Stimulated activated CD4-positive, alpha-beta T cell treated with anti-CD3 and anti-CD28 coated beads, Interleukin-4, amount 100 ng/mL, for 4 hours (primary cell): ENCODE measurements at places on chromosomes 2 and 18.

- DNase-seq = no peak
Observed at GRCh38 chr18:44149706-44150105, 531.0 kb upstream of the SETBP1 start.

DNA sequence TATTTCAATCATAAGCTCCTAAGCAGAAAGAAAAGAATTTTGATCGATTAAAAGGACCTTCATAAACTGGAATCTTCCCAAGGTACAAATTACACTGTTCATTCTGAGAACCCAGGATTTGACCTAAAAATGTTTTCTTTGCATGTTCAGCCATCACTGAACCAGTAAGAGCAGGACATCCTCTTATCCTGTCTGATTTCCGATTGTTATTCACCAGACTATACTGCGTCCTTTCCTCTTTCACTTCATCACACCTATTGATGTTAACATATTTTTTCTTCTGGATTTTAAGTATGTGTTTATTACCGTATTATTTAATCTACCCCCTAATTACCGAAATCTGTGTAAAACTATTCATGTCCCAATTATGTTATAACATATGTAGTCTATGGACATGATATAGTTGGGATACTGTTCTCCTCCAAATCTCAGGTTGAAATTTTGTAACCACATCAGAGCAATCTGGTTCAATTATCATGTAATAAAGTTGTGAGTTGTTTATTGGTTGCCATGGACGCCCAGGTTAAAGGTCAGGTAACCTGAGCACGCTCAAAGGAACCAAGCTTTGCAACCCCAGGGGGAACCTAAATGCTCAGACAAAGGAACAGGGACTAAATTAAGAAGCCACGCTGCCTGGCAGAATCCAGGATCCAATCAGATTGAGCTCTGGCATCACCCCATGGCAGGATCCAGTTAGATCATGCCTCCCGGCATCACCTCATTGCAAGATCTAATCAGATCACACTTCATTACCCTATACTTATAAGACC lies 11.6 kb upstream of the TBC1D8 start:
- DNase-seq = no peak

DNA sequence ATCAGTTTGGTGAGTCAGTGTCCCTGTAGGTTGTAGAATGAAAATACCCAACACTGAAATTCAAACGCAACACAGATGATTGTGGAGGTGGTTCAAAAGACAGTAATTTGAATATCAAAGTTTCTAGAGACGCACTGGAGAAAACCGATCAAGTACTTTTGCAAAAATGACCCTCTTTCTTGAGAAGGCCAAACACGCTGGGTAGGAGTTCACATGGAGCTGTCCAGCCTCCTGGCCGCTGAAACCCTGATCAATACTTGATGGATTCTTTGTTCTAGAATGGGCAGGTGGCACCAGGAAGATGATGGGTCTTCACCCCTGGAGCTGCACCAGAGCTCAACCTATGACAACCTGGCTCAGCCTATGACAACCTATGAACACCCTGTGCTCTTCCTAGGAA lies 39.7 kb upstream of the UBE2F start:
- no peak for DNase-seq

- no peak for DNase-seq
Observed at GRCh38 chr2:24228470-24228869, 53.6 kb downstream of the FAM228A start.

GRCh38 chr2:8119782-8120505 lies 561.9 kb upstream of the ID2 start:
- no peak for DNase-seq

DNA sequence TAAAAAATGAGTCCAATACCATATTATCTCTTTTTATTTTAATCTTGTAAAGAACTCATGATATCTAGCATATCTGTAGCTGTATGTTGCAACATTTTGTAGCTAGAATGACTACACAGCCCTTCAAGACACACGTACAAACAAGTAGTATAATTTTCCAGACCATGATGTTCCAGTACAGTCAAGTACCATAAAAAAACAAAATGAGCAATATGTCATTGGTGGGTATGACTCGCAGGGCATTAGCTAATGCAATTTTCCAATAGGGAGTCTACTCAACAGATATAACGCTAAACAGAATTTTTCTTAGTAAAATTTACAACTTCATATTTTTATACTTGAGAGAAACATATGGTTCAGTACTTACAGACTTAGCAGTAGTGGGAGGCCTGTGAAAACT lies 53.6 kb upstream of the UGP2 start:
- DNase-seq = no peak

DNA sequence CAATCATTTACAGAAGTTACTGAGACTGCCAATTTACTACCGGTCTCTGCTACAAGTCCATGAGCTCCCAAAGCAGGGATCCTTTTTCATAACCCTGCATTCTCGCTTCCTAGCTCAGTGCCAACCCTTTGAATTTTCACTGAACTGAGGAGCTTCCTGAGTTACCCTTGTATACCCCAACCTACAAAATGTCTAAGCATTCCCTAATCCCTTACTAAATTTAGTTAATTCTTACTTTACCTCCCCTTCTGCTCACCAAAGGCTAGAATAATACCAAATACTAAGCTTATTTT lies 9.6 kb downstream of the MAT2A start:
- no peak for DNase-seq

GRCh38 chr2:102508863-102509262 lies 35.8 kb downstream of the SLC9A4 start:
- DNase-seq = no peak

DNA sequence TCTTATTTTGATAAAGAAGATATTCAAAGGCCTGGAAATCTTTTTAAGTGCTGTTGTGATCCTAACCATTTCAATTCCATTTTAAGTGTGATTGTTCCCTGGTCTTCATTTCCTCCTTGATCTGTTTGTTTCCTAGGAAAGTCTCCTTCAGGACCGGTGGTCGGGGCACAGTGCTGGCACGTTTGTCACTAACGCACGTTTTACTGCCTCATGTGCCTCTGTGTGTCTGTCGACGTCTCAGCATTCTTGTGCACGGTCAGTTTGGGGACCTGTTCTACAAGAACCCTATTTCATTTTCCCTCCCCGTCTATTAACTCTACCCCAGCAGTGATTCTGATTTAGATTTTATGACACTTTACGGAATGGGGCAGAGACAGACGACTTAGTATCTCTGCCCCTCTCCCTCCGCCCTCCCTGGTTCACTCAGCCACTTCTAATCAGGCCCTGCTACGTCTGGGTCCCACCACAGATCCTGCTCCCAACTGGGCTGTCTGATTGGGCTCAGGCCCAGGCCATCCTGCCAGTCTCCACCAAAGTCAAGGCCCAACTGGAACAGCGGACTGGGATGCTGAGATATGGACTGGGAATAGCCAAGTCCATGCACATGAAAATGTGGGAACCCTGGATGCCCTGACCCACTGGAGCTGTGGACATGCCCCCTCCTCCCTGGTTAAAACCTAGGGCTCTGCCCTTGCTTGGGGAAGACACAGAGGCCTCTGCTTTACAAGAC lies 95.6 kb downstream of the TWIST2 start:
- DNase-seq = no peak

GRCh38 chr18:75638776-75639471 lies 211.4 kb upstream of the SMIM21 start:
- DNase-seq = no peak

DNA sequence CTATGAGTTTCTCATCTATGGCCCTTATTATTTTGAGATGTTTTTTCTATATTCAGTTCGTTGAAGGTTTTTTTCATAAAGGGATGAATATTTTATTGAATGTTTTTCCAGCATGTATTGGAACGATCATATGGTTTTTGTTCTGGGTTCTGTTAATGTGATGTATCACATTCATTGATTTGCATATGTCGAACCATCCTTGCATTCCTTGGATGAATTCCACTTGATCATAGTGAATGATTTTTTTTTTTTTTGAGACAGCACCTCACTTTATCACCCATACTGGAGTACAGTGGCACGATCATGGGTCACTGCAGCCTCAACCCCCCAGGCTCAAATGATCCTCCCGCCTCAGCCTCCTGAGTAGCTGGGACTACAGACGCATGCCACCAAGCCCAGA lies 5.5 kb upstream of the NEMP2 start:
- no peak for DNase-seq

- DNase-seq = no peak
Observed at GRCh38 chr2:59080451-59081181, 839.5 kb upstream of the FANCL start.

DNA sequence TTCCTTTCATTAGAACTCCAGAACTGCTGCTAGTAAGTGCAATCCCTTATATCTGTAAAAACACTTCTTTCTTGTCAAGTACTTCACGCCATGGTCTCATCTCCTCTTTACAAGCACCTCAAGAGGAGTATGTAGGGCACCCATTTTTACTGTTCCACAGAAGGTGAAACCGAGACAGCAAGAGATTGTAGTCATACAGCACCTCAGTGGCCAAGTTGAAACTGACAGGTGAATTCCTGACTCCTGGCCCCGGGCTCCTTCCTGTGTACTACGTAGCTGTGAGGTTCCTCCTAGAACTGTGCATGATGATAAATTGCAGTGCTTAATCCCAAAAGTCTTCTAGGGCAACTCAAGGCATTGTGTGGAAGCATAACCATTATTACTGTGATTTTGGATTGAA lies 131.5 kb upstream of the MEIS1 start:
- no peak for DNase-seq

GRCh38 chr2:58427572-58428095 lies 186.5 kb upstream of the FANCL start:
- DNase-seq = no peak

DNA sequence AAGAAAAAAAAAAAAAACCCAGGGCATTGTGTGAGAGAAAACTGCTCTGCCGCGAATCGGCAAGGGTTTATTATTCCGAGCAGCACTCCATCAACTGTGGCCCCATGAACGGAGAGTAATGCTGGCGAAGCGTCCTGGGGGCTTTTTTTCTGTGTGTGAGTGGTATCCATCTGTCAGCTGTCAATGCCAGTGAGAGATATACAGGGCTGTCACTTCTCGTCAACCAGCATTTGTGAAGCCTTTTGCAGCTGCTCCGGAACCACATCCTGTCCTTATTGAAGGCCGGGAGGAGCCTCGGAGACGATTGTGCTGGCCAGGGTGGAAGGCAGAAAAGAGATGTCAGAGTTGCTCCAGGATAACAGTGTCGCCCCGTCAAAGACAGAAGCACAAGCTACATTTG lies 356.9 kb upstream of the SMIM21 start:
- DNase-seq = no peak

DNA sequence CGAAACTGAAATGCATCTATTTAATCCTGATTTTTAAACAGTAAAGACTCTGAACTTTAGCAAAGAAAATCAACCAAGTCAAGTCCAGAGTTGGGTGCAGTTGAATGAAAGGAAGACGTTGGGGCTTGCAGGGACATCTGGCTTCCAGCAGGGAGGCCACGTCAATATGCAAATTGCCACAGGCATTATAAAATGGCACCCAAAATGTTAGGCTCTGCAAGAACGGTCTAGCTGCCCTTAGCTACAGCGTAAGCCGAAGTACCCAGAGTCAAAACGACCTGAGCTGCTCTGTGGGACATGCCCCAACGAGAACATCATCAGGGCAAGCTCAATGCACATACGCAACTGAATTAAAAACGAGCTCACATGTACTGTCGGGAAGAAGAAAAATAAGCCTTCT lies 30.7 kb downstream of the DOCK10 start:
- DNase-seq = no peak

DNA sequence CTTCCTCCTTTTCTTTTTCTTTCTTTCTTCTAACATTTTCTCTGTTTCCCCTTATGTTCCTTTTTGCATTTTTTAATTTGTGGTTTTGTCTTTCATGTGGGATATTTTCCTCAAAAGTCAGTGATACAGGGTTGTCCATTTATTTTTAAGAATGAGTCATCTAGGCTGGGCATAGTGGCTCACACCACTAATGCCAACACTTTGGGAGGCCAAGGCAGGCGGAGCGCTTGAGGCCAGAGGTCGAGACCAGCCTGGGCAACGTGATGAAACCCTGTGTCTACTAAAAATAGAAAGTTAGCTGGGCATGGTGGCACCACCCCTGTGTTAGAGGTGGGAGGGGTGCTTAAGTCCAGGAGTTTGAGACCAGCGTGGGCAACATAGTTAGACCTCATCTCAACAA lies 35.8 kb downstream of the KATNAL2 start:
- no peak for DNase-seq

GRCh38 chr18:27717250-27717649 lies 459.7 kb downstream of the CDH2 start:
- no peak for DNase-seq

DNA sequence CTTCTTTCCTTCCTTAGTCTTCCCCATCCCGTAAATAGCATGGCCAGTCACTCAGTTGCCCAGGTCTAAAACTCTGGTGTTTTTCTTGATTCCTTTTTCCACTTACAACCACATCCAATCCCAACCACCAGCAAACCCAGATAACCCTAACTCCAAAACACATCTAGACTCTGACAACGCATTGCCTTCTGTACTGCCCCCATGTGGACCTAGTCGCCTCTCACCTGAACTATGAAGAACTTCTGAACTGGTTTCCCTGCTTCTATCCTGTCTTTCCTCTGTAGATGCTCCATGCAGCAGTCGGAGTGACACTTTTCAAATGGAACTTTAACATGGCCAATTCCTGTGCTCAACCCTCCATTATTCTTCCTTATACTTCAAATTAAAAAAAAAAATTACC lies 26.5 kb downstream of the ST6GAL2 start:
- DNase-seq = no peak

GRCh38 chr2:43034242-43034619 lies 192.2 kb downstream of the ZFP36L2 start:
- no peak for DNase-seq

DNA sequence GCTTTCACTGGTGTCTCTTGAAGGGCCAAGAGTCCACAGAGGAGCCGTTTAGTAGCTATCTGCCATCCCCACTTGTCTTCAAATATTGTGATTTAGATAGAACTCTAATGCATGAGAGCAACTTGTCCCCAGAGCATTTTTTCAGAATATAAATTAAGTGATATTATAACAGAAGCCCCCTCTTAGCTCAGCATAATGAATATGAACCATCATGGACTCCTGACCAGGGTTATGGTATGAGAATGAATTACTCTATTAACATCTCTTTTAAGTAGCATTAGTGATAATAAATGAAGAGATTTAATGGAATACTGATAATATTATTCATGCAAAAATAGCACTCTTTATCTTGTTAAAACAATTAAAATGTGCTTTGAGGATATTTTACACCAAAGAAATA lies 709.6 kb downstream of the GALR1 start:
- DNase-seq = no peak

GRCh38 chr2:187768995-187769394 lies 214.8 kb upstream of the TFPI start:
- no peak for DNase-seq

- no peak for DNase-seq
Observed at GRCh38 chr2:158486970-158487325, 30.2 kb downstream of the PKP4 start.

- DNase-seq = no peak
Observed at GRCh38 chr2:173412628-173413027, 58.0 kb downstream of the CDCA7 start.

DNA sequence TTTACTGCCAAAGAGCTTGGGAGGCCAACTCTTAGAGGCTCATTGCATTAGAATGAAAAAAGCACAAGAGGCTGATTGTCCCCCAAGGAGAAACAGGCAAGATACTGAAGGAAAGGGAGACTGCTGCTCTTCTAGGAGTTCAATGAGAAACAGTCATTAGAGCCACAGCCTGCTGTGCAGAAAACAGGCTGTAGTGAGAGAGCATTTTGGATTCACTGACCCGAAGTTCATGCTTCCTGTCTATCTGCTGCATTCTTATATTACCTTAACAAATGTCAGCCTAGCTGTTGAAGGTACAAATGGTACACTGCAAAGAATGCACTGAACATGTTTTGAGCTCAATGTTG lies 423.3 kb downstream of the SETBP1 start:
- DNase-seq = no peak
